ENCODE measurements at places on chromosomes 1 and 21. TPM values are rescaled to one million over a fixed set of nuclear protein-coding genes. Genes with fewer than 3 reads are reported as not detected.

GRCh38 chr1:195894411-195894810 is 713.8 kb downstream of the KCNT2 start:
- DNase-seq = no peak

GRCh38 chr1:112284796-112285195 is 111.2 kb upstream of the CTTNBP2NL start:
- DNase-seq = no peak

DNA sequence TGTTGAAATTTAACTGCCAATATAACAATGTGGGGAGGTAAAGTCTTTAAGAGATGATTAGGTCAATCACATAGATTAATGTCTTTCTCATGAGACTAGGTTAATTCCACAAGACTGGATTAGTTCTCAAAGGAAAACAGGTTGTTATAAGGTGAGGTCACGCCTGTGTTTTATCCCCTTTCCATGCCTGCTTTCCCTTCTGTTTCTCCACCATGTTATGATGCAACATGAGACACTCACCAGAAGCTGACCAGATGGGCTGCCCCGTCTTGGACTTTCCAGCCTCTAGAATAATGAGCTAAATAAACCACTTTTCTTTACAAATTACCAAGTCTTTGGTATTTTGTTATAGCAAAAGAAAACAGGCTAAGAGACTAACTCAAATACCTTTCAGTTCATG is 70.8 kb downstream of the DDAH1 start:
- DNase-seq = no peak

DNA sequence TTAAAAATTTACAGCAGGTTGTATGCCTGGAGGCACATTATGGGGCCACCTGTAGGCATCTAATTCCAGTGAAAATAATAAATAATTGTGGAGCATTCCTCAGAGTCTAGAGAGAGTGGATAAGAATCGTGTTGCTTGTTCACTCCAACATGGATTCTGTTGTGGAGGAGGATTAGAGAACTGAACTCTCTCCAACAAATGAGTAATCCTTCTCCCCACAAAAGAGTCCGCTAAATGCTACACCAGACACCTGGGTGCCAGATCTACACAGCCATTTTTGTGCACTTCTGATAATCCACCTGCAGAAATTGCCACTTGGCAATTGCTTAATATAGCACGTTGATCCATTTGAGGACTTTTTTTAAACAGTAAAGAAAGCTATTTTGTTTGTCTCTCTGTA is 113.7 kb upstream of the DPYD start:
- no peak for DNase-seq

The HLX gene
- not detected for total RNA-seq

The RGS16 gene
- total RNA-seq = 3.7 TPM

The FCGR3B gene
- not detected for total RNA-seq

The FCRL2 gene
- total RNA-seq = not detected

The AMY2A gene
- total RNA-seq = not detected

The SPRR2G gene
- total RNA-seq = not detected

The TGFB2 gene
- total RNA-seq = 6.1 TPM
